Uterine smooth muscle cell (primary cell): ENCODE measurements at places on chromosomes 1 and 21. TPM values are rescaled to one million over a fixed set of nuclear protein-coding genes. Genes with fewer than 3 reads are reported as not detected.

Gene HECTD3
- 21.0 and 21.5 TPM in 2 replicates for total RNA-seq

Gene LRIF1
- total RNA-seq = 14.8 and 16.4 TPM in 2 replicates

Gene OSCP1
- total RNA-seq = 7.7 and 15.5 TPM in 2 replicates

Gene COL24A1
- total RNA-seq = 0.87 and 1.3 TPM in 2 replicates

Gene TDRD5
- total RNA-seq = under 0.01 TPM in 1 of 2 replicates, not detected in the other

Gene SEMA6C
- 0.66 and 0.75 TPM in 2 replicates for total RNA-seq

Gene SLC35D1
- total RNA-seq = 20.4 and 24.7 TPM in 2 replicates

Gene HOOK1
- under 0.01 TPM in 2 replicates for total RNA-seq

Gene CNR2
- total RNA-seq = not detected in 2 replicates
